ENCODE measurements at places on chromosomes 3 and 15. TPM values are rescaled to one million over a fixed set of nuclear protein-coding genes. Genes with fewer than 3 reads are reported as not detected.

SENP5 gene
- total RNA-seq = 29.4 TPM

LRRC2 gene
- 0.42 TPM for total RNA-seq

SYNPR gene
- not detected for total RNA-seq

GPR176 gene
- 43.0 TPM for total RNA-seq

DNA sequence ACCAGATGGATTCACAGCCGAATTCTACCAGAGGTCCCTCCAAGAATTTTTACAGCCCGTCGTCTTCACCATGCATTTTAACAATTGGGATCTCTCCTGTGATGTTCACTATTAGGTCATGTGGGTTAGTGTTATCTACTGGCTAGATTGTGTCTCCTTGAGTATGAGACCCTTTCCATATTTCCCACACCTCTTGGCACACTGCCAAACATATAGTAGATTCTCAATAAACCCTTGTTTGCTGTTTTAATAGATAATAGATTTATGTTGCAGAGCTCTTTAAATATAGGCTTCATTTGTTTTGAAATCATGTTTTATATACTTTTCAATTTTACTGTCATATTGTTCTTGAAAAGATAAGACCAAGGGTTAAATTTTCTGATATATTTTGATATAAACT, 34.9 kb upstream of the ADGRG7 start:
- H3K27me3 ChIP-seq = no peaks in the 10 kb centered on the region
- no peak overlapping the region for H3K4me3 ChIP-seq
- DNase-seq = no peak

DNA sequence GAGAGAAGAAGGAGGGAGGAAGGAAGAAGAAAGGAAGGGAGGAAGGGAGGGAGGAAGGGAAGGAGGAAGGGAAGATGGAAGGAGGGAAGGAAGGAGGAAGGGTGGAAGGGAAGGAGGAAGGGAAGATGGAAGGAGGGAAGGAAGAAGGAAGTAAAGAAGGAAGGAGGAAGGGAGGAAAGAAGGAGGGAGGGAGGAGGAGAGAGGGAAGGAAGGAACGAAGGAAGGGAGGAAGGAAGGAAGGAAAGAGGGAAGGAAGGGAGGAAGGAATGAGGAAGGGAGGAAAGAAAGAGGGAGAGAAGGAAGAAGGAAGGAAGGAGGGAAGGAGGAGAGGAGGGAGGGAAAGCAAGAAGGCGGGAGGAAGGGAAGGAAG, 31.8 kb upstream of the ALDH1L1 start:
- no peaks in the 10 kb centered on the region for H3K27me3 ChIP-seq
- H3K4me3 ChIP-seq = peak overlapping the region; percentile 72
- peaks cover 47% of the 10 kb centered on the region for H3K4me1 ChIP-seq
- H3K36me3 ChIP-seq = no peaks in the 10 kb centered on the region

GRCh38 chr15:69809421-69809820, 288.3 kb downstream of the TLE3 start:
- no peaks in the 10 kb centered on the region for H3K4me1 ChIP-seq
- no peaks in the 10 kb centered on the region for H3K36me3 ChIP-seq
- no peak overlapping the region for H3K27ac ChIP-seq
- H3K4me3 ChIP-seq = no peak overlapping the region
- DNase-seq = no peak

DNA sequence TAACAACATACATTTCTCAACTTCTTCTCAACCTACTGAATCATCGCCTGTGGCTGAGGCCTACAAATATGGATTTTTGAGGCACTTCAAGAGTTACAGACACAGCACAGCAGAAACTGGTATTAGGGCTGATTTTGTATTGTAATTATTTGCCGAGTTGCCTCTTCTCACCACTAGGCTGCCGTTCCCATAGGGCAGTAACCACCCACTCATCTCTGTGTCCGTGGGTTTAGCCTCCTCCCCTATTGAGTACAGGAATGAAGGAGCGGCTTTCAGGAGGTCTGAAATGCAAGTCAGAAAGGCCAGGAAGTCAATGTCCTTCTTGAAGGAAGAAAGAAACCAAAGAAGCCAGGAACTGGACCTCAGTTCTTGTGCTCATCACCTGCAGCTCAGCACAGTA, 220.8 kb downstream of the MTHFS start:
- no peaks in the 10 kb centered on the region for H3K4me1 ChIP-seq
- H3K36me3 ChIP-seq = no peaks in the 10 kb centered on the region
- no peak for DNase-seq
- H3K27me3 ChIP-seq = no peaks in the 10 kb centered on the region

DNA sequence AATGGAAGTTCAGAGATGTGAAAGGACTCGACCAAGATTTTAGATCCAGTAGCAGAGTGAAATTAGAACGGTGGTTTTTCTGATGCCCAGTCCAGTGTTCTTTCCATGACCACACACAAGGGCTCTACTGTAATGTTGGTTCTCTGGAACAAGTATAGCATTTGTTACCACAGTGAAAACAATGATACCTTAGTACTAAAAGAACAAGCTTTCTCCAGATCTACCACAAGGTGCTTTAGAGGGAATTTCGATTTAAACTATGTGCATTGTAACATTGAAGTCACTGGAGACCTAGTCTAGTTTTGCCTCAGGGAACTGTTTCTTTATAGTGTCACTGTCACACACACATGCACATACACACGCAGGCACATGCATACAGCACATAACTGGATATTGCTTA, 12.8 kb upstream of the CCNL1 start:
- no peaks in the 10 kb centered on the region for H3K36me3 ChIP-seq
- peaks cover 13% of the 10 kb centered on the region for H3K4me1 ChIP-seq
- no peak for DNase-seq
- H3K4me3 ChIP-seq = no peak overlapping the region
- H3K27ac ChIP-seq = no peak overlapping the region

DNA sequence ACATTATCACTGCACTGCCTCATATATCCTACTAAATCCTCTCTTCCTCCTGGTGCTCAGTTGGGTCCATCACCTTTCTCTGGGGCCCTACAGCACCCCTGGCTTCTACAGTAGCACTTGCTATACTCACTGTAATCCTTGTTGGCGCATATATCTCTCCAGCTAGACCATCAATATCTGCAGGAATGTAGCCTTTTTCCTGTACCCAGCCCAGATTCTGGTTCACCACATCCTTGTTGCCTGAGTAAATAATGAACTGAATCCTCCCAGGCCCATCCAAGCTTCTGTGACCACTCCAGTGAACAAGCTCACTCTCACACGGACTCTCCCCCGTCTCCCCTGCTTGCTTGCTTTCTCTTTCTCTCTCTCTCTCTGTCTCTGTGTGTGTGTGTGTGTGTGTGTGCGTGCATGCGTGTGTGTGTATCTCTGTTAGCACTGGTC, 62.5 kb upstream of the LIPC start:
- no peak overlapping the region for H3K4me3 ChIP-seq
- no peaks in the 10 kb centered on the region for H3K4me1 ChIP-seq
- H3K36me3 ChIP-seq = no peaks in the 10 kb centered on the region
- no peak overlapping the region for H3K27ac ChIP-seq

GRCh38 chr15:46815765-46816164, 901.5 kb upstream of the SEMA6D start:
- DNase-seq = no peak
- H3K27ac ChIP-seq = no peak overlapping the region
- no peak overlapping the region for H3K4me3 ChIP-seq
- no peaks in the 10 kb centered on the region for H3K36me3 ChIP-seq
- no peaks in the 10 kb centered on the region for H3K27me3 ChIP-seq

- H3K4me1 ChIP-seq = no peaks in the 10 kb centered on the region
- DNase-seq = no peak
- H3K4me3 ChIP-seq = no peak overlapping the region
- no peak overlapping the region for H3K27ac ChIP-seq
- H3K36me3 ChIP-seq = no peaks in the 10 kb centered on the region
- H3K27me3 ChIP-seq = no peaks in the 10 kb centered on the region
Observed at GRCh38 chr3:13746385-13746784, 133.5 kb downstream of the WNT7A start.

- peaks cover 37% of the 10 kb centered on the region for H3K36me3 ChIP-seq
- no peak overlapping the region for H3K27ac ChIP-seq
- DNase-seq = no peak
- no peaks in the 10 kb centered on the region for H3K27me3 ChIP-seq
- H3K4me1 ChIP-seq = no peaks in the 10 kb centered on the region
Observed at GRCh38 chr3:52552089-52552488, 15.7 kb downstream of the UQCC5 start.

GRCh38 chr3:18098960-18099587, 326.1 kb downstream of the SATB1 start:
- no peak overlapping the region for H3K27ac ChIP-seq
- no peaks in the 10 kb centered on the region for H3K4me1 ChIP-seq
- no peaks in the 10 kb centered on the region for H3K36me3 ChIP-seq
